Caco-2 (cell line): ENCODE measurements at places on chromosomes 13 and 19. TPM values are rescaled to one million over a fixed set of nuclear protein-coding genes. Genes with fewer than 3 reads are reported as not detected.

The CEACAM19 gene
- 2.9 and 3.3 TPM in 2 replicates for total RNA-seq

DNA sequence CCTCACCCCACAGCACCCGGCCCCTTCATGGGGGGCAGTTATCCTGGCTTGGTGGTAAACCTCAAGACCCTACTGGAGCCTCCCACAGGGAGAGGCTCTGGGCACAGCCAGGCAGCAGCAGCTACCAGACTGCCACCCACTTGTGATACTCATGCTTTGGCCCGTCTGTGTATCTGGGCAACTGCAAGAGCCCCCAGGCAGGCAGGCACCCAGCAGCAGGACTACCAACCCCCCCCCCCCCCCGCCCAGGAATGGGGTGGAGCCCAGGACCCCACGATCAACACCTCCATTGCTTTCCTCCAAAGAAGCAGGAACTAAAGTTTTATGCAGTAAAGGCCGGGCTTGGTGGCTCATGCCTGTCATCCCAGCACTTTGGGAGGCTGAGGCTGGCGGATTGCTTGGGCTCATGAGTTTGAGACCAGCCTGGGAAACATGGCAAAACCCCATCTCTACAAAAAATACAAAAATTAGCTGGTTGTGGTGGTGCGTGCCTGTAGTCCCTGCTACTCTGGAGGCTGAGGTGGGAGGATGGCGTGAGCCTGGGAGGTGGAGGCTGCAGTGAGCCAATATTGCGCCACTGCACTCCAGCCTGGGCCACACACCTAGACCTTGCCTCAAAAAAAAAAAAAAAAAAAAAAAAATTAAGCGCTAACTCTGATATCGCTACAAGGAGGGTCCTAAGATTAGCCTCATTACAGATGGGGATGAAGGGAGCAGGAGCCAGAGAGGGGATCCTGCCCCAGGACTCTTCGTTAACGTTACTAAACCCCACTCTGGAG lies 1.1 kb upstream of the LYL1 start:
- no peak for DNase-seq

DNA sequence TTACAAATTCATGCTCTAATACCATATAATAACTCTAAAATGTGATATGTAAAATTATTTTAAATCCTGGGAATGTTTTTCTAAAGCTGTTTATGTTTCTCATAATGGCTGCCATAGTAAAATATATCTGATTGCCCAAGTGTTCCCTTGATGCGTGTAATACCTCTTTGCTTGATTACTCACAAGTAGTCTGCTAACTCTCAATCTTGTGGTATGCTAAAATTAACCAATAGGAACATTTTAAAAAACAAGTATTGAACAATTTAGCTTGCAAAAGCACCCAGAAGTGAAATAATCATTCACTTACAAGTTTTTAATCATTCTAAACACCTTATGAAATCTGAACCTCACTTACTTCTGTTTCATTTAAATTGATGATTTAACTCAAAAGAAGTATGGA lies 386.0 kb upstream of the ATXN8OS start:
- DNase-seq = no peak

GRCh38 chr13:28607187-28607955 lies 51.6 kb upstream of the POMP start:
- DNase-seq = no peak

- DNase-seq = no peak
Measured at GRCh38 chr13:47256618-47257017, 359.8 kb upstream of the HTR2A start.

GRCh38 chr19:38190061-38190460 lies 34.0 kb downstream of the DPF1 start:
- DNase-seq = no peak

DNA sequence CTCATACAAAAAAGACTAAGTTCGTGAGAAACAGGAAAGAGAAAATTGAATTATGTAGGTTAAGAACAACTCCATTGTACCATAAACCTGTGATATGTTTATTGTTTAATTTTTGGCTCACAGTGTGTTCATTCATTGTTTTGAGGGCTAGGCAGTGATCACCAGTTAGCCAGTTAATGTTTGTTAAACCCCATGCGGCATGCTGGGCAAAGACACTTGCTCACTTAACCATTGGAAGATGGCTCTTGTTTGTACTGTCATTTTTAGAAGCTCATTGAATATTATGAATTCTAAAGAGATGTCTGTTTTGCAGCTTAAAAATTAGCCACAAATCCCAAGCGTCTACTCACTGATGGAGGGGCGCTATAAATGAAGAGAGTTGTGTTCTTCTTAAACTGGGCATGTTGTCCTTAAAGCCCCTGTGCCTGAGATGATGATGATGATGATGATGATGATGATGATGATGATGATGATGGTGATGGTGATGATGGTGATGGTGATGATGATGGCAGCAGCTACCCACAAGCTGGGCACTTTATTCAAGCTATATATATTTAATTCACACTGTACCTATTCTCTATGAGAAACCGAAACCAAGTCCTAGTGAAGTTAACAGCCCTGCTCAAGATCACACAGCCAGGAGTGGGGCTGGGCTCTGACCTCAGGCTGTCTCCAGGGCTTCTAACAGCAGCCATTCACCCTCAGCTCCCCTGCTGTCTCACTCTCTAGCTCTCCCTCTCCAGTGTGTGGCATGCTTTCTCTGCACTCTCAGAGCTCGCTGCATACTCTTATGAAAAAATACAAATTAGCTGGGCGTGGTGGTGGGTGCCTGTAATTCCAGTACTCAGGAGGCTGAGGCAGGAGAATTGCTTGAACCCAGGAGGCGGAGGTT lies 169.1 kb downstream of the SHISA2 start:
- no peak for DNase-seq

The ALKBH7 gene
- total RNA-seq = 55.5 and 70.0 TPM in 2 replicates

- no peak for DNase-seq
Measured at GRCh38 chr13:77619655-77620054, 77.8 kb upstream of the SLAIN1 start.

- no peak for DNase-seq
Measured at GRCh38 chr13:23644126-23644419, 73.9 kb downstream of the TNFRSF19 start.

DNA sequence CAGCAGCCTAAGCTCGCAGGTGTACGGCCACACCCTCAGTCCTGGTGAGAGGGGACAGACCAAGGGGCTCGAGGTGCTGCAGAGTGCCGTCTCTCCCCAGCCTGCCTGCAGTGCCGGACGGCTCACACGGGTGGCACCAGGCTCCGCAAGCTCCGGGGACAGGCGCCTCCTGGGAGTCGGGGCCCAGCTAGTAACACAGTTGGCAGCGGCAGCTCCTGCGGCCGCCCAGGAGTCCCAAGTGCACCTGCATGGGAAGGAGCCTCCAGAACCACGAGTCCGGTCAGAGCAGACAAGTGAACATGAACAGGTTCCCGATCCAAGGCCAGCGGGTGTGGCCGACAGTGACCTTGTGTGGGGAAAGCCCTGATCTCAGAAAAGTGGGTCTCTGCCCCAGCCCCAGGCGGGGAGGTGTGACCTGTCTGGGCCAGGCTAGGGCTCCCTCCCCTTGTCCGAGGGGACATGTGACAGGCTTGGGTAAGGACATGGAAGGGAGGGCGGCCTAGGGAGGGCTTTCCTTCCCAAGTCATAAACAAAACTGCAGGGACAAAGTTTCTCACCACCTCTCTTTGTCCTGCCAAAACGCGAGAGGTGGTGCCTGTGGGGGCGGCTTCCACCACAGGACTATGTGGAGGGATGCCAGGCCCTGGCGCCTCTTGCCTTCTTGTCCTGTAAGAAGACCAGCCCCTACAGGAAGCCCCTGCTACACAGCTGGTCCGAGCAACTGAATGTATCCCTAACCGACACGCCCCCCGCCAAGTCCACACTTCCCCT lies 46.5 kb downstream of the MLLT1 start:
- peak; percentile 19 for DNase-seq

- DNase-seq = no peak
Measured at GRCh38 chr13:59413126-59413525, 750.6 kb downstream of the DIAPH3 start.

- peak; percentile 83 for DNase-seq
Measured at GRCh38 chr19:51552996-51553725, 17.9 kb upstream of the ZNF175 start.

The CLIP3 gene
- 1.7 and 2.2 TPM in 2 replicates for total RNA-seq

- DNase-seq = no peak
Measured at GRCh38 chr13:42569576-42570344, 4.2 kb upstream of the TNFSF11 start.

- no peak for DNase-seq
Measured at GRCh38 chr13:77265336-77265735, 61.6 kb downstream of the MYCBP2 start.

The CPAMD8 gene
- total RNA-seq = 1.1 and 1.3 TPM in 2 replicates

- DNase-seq = no peak
Measured at GRCh38 chr19:5594521-5594950, 26.8 kb upstream of the TINCR start.

The ATG4D gene
- total RNA-seq = 34.3 and 34.6 TPM in 2 replicates

- no peak for DNase-seq
Measured at GRCh38 chr19:6470173-6470572, 6.1 kb downstream of the CRB3 start.

The ZNF738 gene
- total RNA-seq = 9.5 and 10.4 TPM in 2 replicates

- no peak for DNase-seq
Measured at GRCh38 chr19:28234637-28235036, 978.3 kb downstream of the UQCRFS1 start.

The IL4I1 gene
- 0.61 and 1.1 TPM in 2 replicates for total RNA-seq

GRCh38 chr19:35337984-35338296 lies 9.0 kb downstream of the CD22 start:
- DNase-seq = no peak

The PEAK3 gene
- not detected in 2 replicates for total RNA-seq

DNA sequence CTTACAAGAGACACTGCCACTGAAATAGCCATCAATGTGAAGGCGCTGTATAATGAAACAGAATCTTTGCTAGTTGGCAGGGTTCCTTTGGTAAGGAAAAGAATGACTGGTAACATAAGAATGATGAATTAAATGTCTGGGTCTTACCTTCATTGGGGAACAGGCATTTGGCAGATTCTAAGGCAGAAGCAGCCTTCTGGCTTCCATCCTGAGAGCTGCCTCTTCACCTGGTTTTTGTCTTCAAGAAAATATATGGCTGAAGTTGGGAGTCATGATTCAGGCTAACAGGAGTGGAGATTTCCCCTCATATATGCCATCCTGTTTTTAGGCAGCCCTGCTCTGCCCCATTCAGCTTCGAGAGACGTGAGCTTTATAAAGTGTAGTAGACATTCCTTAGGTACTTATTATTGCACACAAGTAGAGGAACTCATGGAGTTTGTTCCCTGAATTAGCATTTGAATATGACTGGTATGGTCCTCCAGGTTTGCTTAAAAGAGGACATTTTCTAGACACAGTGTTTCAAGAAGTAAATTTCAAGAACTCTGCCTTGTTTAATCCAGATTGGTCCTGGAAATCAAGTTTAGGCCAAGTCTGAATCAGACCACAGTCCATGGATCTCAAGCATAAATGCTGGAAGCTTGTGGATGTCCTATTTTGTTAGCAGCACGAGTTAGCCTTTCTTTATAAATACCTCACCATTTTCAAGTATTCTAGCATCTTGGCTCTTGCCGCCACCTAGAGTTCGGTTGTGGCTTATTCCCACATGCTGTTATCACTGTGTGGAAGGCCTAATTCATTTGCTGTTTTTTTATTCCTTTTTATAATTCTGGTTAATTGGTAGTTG lies 56.2 kb upstream of the AKAP11 start:
- DNase-seq = peak; percentile 55

DNA sequence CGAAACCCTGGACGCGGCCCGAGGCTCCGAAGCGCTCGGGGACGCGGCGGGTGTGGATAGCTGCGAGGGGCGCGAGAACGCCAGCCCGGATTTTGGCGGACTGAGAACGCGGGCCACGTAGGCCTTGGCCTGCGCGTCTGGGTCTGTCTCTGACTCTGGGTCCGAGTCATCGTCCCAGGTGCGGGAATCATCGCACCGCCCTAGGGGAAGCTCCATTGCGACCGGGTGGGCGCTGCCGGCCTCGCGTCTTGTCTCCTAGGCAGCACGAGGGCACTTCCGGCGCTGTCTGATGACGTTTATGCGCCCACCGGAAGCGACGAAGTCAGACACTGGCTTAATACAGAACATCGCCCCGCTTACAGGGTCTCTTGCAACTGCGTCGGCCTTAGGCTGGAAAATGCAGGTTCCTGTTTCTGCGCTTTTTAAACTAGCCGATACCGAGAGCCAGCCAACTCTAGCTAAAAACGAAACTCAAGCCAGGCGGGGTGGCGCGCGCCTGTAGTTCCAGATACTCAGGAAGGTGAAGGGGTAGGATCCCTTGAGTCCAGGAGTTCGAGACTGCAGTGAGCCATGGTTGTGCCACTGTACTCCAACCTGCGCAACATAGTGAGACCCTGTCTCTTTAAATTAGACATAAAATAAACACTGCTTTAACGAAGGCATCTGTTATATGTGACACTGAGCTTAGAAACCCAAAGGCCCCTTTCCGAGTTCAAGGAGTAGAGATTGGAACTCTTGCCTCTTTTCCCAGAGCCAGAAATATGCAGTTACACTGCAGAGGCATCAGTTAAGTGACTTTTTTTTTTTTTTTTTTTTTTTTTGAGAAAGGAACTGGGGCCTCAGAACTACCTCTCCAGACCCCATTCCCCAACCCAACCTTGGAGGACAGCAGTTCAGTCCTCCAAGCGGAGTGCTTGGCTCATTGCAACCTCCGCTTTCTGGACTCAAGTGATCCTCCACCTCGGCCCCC lies at the start of gene FBXW9:
FBXW9 (minus strand) TSS at position 266 of the 970 bp plus-strand sequence; CDS start at position 216, 50 bp downstream.
- peak; percentile 95 for DNase-seq

DNA sequence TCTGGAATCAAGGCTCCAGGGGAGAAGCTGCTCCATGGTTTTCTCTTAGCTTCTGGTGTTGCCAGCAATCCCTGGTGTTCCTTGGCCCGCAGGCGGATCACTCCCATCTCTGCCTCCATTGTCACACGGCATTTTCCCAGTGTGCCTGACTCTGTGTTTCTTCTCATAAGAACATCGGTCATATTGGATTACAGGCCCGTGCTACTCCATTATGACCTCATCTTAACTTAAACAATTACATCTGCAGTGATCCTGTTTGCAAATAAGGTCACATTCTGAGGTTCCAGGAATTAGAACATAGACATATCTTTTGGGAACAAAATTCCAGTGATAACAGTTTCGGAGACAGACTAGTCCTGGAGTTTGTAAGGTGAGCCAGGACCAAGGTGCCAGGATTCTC lies 23.5 kb upstream of the ALOX5AP start:
- DNase-seq = no peak

GRCh38 chr19:55463583-55464031 lies 944 bp downstream of the C19orf85 start:
- DNase-seq = no peak

DNA sequence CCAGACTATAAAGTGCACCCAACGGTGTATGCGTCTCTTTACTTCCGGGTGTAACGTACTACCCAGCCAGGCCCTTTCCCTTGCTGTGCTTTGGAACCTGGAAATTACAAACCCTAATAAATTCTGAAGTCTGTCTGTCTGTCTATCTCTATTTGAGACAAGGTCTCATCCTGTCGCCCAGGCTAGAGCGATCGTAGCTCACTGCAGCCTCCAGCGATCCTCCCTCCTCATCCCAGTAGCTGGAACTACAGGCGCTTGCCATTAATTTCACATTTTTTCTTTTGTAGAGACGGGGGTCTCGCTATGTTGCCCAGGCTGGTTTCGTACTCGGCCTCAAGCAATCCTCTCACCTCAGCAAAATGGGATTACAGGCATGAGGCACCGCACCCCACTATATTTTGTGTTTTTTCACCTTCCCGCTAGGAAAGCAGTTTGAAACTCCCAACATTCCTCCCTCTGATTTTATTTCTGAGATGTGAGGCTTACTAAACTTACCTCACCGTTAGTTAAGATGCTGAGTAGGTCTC lies 469 bp upstream of the RNF6 start:
- no peak for DNase-seq

GRCh38 chr13:33740134-33740538 lies 77.8 kb upstream of the RFC3 start:
- DNase-seq = no peak

- DNase-seq = no peak
Measured at GRCh38 chr13:48156466-48156865, 61.6 kb upstream of the MED4 start.

The SLC15A1 gene
- total RNA-seq = 12.3 and 12.9 TPM in 2 replicates

- no peak for DNase-seq
Measured at GRCh38 chr13:75492389-75492788, 10.4 kb upstream of the TBC1D4 start.
